NCI-H1048 (cell line): ENCODE measurements at places on chromosomes 2 and 18.

DNA sequence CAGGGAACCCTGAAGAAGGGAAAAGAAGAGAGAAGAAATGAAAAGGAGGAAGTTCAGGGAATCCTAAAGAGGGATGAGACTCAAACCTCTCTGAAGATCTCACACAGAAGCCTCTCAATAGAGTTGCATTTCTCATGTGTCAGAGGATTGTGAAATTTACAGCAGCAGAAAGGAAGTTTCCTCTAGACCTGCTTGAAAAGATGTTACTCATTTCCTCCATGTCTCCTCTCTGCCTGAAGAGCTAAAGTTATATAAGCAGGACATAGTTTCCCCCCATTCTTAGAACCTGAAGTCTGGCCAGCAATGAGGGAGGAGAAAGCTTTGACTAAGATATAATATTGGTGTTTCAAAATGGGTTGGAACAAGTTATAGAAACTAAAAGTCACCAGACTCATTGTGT lies 1155.6 kb downstream of the LRP1B start:
- no peak for DNase-seq

DNA sequence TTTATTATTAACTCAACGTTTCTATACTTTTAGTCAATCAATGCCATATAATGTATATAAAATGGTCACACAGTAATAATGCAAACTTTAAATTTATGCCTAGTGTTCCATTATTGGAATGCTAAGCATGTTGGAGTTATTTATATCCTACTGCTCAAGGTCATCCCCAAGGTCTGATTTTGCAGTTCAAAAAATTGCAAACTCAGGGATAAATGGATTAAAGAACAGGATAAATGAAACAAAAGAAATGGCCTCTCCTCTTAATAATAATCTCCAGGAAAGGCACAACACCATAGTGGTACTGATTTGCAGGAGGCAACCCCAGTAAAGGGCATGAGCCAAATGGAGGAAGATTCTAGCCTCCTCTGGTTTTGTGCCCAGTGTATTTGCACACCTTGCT lies 436.4 kb downstream of the EPHA4 start:
- DNase-seq = no peak

DNA sequence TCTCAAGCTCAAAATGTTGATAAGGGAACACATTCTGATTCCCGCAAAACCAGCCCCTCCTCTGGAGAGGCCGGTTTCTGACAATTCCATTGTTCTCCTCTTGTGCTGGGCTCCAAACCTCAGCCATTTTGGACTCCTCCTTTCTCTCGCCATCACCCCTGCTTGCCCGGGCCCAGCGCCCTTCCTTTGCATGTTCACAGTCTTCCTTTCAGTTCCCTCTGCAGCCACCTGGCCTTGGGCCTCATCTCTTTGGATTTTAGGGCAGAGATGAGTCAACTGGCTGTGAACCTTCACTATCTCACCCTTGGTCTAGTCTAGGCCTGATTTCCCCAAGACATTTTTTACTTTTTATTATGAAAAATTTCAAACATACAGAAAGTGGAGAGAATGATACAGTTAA lies 155.9 kb upstream of the MAP3K20 start:
- no peak for DNase-seq

DNA sequence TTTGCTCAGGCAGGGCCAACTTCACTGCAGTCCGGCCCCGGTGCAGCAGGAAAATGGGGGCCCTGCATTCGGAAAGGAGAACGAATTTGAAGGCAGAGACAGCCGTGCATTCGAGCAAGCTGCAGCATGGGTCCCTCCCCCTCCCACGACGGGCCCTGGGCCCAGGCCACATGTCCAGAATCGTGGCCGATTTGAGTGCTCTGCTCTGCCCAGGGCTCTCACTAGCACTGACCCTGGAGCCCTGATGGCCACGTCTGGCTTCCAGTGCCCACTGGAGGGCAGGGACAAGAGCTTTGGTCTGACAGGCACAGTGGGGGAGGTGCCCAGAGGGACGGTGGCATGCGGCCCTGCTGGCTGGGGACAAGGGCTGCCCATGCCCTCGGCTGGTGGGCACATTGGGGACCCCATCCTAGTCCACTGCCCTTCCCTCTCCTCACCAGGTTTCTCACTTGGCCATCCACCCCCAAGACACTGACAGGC lies 14.4 kb upstream of the KLHL30 start:
- DNase-seq = no peak

- no peak for DNase-seq
Observed at GRCh38 chr2:37436323-37436722, 91.9 kb downstream of the QPCT start.

- DNase-seq = no peak
Observed at GRCh38 chr18:45733535-45733934, 9.6 kb downstream of the SLC14A1 start.

DNA sequence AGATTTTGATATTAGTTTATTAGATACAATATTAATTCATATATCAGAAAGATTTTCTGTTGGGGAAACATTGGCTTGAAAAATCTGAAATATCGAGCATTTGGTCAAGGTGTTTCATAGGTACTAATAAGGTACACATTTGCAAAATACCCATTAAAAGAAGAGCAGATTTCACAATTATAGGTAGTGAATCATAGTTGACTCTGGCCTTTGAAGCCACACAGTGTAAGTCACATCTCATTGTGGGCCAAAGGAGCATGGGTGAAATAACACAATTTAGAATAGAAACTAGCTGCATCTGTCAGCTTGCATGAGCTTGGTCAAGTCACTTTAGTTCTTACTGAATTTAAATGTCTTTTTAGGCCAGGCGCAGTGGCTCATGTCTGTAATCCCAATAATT lies 4.9 kb downstream of the KDM3A start:
- DNase-seq = no peak

DNA sequence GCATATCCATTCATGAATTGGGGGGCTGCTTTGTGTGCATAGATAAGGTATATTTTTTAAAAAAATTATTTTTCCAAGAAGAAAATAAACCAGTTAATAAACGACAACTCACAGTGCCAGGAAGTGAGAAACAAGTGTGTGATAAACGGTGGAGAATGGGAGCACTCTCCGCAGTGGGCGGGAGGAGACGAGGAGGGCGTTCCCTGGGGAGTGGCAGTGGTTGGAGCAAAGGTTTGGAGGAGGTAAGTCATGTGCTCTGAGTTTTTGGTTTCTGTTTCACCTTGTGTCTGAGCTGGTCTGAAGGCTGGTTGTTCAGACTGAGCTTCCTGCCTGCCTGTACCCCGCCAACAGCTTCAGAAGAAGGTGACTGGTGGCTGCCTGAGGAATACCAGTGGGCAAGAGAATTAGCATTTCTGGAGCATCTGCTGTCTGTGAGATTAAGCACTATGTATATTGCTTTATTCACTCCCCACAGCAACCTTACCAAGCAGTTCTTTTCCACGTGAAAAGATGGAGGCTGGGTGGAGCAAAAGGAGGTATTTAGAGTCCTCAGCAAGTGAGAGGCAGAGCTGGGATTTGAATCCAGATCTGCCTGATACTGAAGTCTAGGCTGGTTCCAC lies 27.0 kb upstream of the CASP8 start:
- peak; percentile 72 for DNase-seq

- DNase-seq = no peak
Observed at GRCh38 chr2:208179028-208179609, 10.7 kb downstream of the C2orf80 start.

DNA sequence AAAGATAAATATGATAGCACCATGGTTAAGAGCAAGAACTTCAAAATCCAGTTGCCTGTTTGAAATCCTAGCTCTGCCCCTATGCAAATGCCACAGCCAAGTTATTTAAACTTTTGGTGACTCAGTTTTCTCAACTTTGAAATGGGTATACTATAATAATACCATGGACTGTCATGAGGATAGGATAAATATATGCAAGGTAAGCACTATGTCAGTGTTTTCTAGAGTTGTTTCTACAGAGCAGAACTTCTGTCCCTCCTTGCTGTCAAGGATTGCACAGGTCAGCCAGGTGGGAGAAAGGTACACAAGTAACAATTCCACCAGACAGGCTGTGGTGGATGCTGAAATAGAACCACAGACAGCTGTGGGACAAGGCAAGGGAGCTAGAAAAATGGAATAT lies 55.7 kb upstream of the BOD1L2 start:
- DNase-seq = no peak

DNA sequence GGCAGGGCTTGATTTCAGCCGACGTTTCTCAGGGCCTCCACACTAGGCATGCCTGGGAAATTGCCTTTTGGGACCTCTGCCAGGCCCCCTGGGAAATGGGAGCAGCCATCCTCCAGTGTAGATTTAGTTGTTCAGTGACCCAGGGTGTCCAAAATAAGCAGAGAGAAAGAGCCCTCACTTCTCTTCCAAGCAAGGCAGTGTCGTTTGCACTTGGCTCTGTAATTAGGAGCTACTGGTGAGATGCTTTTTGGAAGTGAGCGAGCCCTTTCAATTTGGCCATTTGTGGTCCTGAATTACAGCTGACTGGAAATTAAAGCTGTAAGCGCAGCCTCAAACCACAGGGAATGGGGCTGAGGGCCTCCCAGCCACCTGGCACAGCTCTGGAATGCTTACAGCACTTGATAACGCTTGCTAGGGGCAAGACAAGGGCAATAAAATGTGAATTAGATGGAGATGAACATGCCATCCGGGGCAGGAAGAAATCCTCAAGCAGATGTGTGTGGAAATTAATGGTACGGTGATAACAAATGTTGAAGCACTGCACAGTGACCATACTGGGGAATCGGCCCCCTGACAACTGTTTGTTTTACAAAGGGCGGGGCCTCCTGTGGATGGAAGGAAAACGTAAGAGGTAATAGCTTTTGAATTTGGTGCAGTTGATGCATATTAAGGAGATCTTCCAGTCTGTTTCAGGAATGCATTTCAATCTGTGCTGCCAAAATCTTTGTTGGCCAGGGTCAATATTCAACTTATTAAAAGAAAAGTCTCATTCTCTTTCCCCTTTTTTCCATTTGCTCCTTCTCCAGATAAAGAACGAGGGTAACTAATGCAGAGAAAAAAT lies 173.1 kb downstream of the UXS1 start:
- DNase-seq = no peak

- DNase-seq = no peak
Observed at GRCh38 chr2:15913146-15913545, 27.2 kb upstream of the MYCN start.

- DNase-seq = no peak
Observed at GRCh38 chr2:147198651-147199171, 646.1 kb upstream of the ACVR2A start.

GRCh38 chr2:3198119-3198518 lies 179.5 kb downstream of the EIPR1 start:
- DNase-seq = no peak

DNA sequence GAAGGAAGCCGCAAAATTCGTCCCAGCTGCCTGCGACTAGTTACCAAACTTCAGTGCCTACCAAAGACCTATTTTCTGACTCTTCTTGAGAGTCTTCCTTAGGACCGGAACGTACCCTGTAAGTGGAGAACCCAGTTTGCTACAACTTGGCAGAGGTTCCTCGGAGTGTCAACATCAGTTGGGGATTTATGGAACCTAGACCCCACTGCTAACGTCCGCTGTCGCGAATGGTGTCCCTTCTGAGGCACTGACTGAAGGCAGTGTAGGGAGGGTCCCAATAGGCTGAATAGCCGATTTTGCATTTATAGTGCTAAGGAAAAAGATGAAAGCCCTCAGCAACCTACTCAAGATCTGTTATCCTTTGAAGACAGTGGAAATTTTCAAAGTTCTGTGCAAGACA lies 568 bp upstream of the STK17B start:
- no peak for DNase-seq

DNA sequence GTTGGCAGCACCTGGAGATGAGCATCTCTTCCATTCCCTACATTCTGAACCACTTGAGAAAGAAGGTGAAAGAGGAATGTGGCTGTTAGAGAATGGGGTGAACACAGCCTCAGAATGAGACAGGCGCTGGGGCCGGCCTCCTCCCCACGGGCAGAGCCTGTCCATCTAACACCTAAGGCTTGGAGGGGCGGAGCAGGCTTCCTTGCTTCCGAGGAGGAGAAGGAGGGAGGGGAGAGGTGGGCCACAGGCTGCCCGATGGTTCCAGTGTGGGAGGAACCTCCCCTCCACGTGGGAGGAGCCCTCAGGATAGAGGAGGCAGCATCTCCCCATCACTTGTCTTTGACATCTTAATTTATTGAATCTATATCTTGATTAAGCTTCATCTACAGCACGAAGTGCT lies 68.6 kb downstream of the CIB4 start:
- DNase-seq = no peak

GRCh38 chr18:23238152-23238531 lies 102.9 kb downstream of the CABLES1 start:
- DNase-seq = no peak

- no peak for DNase-seq
Observed at GRCh38 chr2:25532521-25532920, 140.9 kb downstream of the DTNB start.

GRCh38 chr2:24210106-24210455 lies 35.2 kb downstream of the FAM228A start:
- DNase-seq = no peak

GRCh38 chr18:21803495-21803894 lies 62.9 kb downstream of the MIB1 start:
- no peak for DNase-seq

GRCh38 chr2:30105556-30105955 lies 41.3 kb upstream of the YPEL5 start:
- no peak for DNase-seq

DNA sequence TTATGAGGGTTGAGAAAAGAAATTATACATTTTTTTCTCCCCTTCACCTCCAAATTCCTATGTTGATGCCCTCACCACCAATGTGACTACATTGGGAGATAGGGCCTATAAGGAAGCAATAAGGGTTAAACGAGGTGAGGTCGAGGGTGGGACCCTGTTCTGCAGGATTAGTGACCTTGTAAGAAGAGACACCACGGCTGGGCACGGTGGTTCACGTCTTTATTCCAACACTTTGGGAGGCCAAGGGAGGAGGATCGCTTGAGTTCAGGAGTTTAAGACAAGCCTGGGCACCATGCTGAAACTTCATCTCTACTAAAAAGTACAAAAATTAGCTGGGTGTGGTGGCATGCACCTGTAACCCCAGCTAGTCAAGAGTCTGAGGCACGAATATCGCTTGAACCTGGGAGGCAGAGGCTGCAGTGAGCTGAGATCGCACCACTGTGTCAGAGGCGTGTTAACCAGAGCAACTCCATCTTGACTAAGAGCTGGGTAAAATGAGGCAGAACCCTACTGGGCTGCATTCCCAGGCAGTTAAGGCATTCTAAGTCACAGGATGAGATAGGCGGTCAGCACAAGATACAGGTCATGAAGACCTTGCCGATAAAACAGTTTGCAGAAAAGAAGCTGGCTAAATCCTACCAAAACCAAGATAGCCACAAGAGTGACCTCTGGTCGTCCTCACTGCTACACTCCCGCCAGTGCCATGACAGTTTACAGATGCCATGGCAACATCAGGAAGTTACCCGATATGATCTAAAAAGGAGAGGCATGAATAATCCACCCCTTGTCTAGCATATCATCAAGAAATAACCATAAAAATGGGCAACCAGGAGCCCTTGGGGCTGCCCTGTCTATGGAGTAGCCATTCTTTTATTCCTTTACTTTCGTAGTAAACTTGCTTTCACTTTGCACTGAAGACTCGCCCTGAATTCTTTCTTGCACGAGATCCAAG lies 77.0 kb downstream of the NCAPH start:
- no peak for DNase-seq
